ENCODE measurements at places on chromosomes 2 and 18.

DNA sequence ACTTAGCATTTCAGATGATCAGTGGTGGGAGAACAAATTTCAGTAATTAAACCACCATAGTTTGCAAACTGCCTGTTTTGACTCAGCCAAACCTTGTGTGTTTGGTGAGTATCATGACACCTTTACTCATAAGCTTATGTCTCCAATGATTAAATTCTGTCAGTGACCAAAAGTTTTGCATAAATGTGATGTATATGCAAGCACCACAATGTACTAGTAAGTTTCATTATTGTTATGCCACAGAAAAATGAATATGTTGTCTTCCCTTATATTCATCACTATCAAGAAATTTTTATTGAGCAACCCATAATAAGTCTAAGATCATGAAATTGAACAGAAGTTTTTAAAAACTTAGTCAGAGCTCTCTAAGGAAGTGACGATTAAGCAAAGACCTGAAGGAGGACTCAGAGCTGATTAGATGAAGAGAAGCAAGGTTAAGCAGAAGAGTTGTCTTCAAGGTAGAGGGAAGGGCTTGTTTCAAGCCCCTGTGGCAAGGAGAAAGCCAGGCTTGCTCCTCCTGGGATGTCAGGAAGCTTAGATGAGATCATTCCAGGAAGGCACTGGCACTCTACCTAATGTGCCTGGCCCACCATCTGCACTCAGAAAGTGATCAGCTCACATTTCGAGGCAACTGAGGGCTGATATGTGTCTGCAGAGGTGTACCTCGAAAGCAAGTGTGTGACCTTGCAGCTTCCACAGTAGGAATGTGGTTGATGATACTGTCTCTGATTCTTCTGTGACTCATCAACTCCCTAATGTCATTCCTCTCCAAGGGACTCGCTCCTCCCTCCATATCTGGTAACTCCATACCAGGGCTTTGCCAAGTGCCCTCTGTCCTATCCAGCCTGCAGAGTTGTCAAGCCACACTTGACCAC, 54.7 kb downstream of the KCTD18 start:
- no peak for DNase-seq

DNA sequence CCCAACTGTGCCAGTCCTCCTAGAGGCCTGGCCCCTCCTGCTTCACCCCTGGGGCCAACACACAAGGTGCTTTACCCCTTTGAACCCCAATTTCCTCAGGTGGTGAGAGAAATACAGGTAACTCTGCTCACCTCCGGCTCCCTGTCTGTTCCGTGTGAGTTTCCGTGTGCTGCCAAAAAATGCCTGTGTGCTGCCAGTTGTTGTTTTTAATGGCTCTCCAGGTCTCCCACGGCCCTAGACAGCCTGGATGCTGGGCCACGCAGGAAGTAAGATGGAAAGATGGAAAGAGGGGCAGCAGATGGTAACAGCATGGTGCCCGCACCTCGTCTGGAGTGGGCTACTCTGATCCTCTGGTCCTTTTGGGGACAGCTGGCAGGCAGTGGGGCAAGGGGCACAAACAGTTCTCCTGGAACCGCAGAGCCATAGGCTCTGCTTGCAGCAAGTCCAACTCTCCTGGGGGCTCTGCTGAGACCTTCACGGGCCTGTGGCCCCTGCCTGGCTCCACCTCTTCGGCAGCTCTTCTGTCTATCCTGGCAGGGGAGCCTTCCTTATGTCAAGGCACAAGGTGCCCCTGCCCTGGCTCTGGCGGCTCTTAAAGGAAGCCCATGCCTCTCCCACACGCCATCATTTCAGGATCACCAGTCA, 4.3 kb upstream of the ARHGEF4 start:
- DNase-seq, result no peak

- DNase-seq, result no peak
These were observed 184.2 kb downstream of the NEDD4L start for GRCh38 chr18:58228176-58228575.

DNA sequence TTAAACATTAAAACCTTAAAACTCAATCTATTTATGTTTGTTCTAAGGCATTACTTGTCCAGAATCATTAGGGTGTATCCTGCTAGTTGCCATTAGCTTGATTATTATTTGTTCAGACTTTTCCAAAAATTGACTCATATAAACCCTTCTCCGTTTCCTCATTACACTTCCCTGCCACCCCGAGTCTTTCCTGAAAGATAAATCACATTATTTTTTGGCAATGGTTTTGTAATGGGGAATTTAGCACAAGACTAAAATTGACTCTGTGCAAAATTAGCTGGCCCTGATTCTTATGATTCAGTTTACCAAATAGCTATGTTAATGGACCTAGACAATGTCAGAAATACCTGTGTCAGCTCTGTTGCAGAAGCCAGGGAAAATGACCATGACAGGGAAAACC, 112.2 kb upstream of the NT5C1B start:
- DNase-seq, result no peak

- DNase-seq, result no peak
These were observed 2.3 kb downstream of the PER2 start for GRCh38 chr2:238286095-238286494.

DNA sequence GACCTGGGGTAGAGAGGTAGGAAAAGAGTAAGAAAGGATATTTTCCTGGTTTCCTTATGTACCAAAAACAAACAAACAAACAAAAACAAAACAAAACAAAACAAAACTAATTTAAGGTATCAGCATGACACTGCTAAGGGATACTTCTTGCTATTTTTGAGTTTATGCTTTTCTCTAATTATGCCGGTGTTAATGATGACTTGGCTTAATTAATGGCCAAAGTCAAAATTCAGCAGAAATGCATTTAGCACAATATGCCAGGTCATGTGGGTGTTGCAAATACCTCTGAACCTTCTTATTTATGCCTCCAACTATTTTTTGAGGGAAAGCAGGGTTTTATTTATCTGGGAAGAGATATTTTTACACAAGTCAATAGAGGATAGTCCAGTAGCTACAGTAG, 3.2 kb upstream of the CHST9 start:
- DNase-seq, result no peak

Measured in left ventricle myocardium superior (tissue), 1 donor.